ENCODE measurements at places on chromosomes 11 and 22.

- DNase-seq: no peak
Observed at GRCh38 chr11:126419801-126420697, 64.6 kb downstream of the ST3GAL4 start.

DNA sequence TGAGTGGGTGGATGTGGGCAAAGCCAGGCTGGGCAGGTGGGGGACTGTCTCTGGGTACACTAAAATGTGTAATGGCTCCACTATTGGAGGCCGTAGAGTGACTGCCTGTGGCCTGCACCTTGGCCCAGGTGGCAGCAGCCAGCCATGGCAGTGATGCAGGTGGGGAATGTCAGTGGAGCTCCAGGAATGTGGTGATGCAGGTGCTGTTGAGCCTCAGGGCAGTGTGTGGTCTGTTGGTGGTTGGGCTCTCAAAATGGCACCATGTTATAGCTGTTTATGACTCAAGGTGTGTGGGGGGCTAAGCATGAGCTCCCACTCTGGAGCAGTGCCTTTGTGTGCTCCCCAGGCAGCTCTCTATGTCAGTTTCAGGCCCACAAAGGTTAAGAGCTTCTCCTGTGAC lies 40.2 kb upstream of the CCDC90B start:
- no peak for DNase-seq

DNA sequence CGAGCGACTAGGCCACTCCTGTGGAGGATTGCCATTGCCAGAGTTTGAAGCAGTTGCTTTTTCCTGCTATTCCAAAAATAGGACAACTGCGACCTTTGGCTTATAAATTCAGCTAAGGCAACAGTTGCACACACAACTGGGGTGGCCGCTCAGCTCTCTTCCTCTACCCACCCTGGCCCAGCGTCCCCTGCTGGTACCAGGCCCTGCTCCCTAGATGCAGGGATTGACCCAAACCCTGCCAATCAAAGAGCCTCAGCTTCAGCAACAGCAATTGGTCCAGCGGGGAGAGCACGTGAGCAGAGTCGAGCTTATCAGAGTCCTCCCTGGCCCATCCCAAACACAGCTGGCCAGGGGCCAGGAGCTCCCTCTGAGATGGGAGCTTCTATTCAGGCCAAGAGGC lies 22.0 kb upstream of the CABP2 start:
- no peak for DNase-seq

DNA sequence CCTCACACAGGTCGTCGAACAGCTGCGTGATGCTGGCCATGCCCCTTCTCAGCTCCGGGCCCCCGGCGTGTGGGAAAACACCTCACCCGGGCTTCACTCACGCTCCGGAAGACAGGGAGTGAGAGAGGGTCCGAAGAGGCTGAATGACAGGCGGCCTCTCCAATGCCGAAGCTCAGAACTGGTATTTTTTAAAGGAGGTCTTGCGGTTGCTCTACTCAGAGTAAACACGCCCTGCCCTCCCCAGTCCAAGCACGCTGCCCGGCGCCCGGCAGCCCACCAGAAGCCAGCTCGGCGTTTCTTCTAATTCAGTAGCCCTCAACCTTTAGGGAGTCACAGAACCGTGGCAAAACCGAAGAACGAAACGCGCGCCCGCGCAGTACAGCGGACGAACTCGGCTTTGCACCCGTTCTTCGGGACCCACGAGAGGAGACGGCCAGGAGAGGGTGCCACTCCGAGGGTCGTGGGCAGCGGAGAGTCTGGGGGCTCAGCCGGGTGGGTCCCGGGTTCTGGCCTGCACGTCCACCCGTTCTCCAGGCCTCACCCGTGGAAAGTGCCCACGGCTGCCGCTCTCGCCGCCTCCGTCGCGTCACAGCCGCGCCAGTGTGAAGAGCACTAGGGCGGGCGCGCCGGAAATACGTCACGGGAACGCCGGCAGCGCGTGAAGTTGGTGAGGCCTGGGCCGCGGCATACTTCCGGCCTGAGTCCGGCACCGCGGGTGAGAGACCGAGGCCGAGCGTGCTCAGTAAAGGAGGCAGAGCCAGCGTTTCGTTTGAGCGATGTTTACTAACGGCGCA lies at the start of gene TUBGCP6:
Gene TUBGCP6, minus strand, starts transcription at position 604 of the 794 bp plus-strand sequence. Its CDS starts 564 bp downstream, at position 40.
- peak; percentile 24 for DNase-seq

DNA sequence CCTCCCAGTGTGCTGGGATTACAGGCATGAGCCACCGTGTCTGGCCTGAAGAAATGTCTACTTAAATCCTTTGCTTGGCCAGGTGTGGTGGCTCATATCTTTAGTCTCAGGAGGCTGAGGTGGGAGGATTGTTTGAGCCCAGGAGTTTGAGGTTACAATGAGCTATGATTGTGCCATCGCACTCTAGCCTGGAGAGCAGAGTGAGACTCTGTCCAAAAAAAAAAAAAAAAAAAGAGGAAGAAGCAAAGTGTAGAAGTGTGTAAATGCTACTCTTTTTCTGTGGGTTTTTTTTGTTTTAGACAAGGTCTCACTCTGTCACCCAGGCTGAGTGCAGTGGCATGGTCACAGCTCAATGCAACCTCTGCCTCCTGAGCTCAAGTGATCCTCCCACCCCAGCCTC lies 6.4 kb upstream of the ATG16L2 start:
- DNase-seq: no peak

DNA sequence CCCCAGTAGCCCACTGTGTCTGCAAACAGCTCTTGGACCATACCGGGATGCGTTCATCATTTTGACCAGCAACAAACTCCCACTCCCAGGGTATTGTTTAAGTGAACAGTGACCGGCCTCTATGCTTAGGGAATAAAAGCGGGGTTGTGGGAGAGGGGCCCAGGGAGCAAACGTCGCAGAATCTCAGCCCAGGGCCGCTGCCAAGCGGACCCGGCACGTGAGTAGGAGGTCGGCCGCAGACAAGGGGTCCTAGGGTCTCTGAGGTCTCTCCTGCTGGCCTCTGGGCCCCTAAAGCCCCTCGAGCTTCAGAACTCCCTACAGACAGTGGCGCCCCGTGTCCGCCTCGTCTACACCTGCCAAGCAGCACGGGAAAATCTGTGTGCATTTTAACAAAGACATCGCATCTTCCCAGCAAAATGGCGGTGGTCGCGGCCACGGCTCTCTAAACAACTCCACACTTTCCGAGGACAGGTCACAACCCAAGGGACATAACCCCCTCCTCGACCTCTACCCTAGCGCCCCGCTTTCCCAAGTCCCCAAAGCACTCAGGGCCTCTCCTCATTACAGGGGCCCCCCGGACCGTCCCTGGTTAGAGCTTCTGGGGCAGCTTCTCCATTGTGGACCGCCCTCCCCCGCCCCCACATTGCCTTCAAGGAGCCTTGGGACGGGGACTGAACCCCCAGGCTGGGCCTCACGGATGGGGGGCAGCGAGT lies 3.9 kb upstream of the GCAT start:
- DNase-seq: no peak

DNA sequence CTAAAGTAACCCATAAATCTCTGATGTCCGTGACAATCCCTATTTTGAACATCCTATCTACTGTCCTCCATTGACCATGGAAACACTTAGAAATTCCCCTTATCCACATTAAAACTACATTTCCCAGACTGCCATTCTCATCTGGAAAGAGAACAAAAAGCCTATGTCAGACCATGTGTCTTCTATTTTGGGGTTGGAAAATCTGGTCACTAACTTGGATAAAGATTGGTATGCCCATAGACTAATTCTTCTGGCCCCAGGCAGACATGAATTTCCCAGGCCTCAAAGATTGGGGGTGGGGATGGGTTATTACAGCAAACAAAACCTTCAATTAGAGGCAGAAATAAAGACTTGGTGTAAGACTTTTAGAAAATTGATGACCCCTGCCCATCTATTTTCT lies 30.9 kb upstream of the CREB3L1 start:
- DNase-seq: no peak

DNA sequence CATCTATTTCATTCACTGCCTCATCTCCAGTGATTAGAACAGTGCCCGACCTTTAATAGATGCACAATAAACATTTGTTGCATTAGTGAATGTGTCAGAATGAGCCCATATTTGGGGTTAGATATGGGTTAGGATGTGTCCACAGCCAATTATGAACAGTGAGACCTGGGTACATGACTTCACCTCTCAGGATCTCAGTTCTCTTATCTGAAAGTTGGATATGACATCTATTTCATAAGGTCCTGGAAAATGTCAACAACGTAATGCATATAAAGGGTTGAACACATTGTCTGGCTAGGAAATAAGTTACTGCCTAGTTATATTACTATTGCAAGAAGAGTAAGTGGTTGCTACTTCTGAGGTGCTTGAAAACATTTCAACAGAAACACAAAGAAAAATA lies 79.7 kb upstream of the LDLRAD3 start:
- no peak for DNase-seq

- DNase-seq: no peak
Observed at GRCh38 chr11:43944761-43945311, 2.4 kb downstream of the C11orf96 start.

DNA sequence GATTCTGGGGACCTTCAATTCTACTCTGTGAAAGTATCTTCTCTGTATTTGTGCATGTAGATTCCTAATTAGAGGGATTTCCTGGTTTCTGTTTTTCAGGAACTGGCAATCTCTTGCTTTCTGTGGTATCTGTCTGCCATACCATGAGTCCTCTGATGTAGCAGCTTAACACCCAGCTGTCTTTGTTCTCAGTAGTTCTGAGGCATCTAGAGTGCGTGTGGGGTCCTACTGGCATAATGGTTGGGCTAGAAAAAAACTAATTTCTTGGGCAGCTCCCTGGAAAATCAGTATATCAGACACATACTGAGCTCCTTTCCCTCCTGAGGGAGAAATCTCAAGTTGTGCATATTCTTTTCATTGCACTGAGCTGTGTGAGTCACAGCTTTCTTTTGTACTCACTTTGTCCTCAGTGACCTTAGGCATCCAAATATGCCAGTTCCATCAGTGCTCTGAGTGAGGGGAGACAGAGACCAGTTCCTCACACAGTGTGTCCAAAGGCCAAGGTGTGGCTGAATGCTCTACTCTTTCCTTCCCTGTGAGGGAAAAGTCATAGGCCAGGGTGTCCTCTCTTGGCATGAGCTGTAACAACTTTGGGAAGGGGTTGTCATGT lies 35.5 kb upstream of the SLC22A24 start:
- DNase-seq: no peak

DNA sequence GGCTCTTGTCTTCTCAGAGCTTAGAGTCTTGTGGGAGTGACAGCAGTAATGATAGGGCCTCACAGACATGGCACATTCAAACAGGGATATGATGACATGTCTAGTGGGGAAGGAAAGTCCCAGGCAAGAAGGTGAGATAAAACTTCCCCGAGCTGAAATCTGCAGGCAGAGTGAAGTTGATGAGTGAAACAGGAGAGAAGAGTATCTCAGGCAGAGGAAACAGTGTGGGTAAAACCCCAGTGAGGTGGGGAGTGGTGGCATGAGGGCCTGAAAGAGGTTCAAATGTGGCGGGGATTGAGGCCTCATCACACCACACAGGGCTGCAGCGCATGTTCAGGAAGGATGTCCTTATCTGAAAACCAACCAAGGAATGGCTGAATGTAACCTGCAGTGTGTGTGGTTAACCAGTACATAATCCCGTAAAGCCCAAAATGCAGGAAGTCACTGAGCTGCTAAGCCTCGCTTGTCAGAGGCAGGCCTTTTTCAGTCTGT lies 153.8 kb upstream of the E2F8 start:
- no peak for DNase-seq

DNA sequence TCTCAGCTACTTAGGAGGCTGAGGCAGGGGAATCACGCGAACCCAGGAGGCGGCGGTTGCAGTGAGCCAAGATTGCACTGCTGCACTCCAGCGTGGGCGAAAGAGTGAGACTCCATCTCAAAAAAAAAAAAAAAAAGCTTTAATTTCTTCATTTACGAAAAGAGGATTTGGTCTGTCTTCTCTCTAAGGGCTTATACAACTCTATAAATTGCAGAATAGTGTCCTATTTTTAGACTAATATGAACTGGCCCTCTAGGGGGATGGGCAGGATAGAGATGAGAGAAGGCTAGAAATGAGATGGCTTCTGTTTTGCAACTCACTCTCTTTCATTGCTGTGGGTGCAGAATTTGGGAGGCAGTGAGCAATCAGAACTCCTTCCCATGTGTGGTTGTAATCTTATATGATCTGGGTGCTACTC lies 11.3 kb downstream of the MAML2 start:
- no peak for DNase-seq

GRCh38 chr11:94450048-94450447 lies 43.6 kb downstream of the MRE11 start:
- DNase-seq: no peak

GRCh38 chr11:6737872-6738466 lies 33.8 kb downstream of the OR2AG2 start:
- no peak for DNase-seq

- no peak for DNase-seq
Observed at GRCh38 chr11:110176366-110177085, 83.3 kb downstream of the ZC3H12C start.
